Activated CD4-positive, alpha-beta memory T cell treated with anti-CD3 and anti-CD28 coated beads, Interleukin-2, amount 10 ng/mL, durations not matched to agents 7 days and 5 days (primary cell): ENCODE measurements at places on chromosomes 5 and 9. TPM values are rescaled to one million over a fixed set of nuclear protein-coding genes. Genes with fewer than 3 reads are reported as not detected.

The GADD45G gene
- 40.0 TPM for total RNA-seq

The EIF4EBP3 gene
- total RNA-seq: 11.6 TPM

The BHMT2 gene
- not detected for total RNA-seq

The HMCN2 gene
- not detected for total RNA-seq

The BARHL1 gene
- not detected for total RNA-seq

The TAL2 gene
- total RNA-seq: not detected

The ADAMTS6 gene
- 1.6 TPM for total RNA-seq

The MAPK9 gene
- total RNA-seq: 44.4 TPM

The TXNDC8 gene
- total RNA-seq: not detected

The PDE4D gene
- 123 TPM for total RNA-seq

The ZBTB26 gene
- 8.4 TPM for total RNA-seq
